Memory B cell (primary cell): ENCODE measurements at places on chromosomes 16 and 17.

DNA sequence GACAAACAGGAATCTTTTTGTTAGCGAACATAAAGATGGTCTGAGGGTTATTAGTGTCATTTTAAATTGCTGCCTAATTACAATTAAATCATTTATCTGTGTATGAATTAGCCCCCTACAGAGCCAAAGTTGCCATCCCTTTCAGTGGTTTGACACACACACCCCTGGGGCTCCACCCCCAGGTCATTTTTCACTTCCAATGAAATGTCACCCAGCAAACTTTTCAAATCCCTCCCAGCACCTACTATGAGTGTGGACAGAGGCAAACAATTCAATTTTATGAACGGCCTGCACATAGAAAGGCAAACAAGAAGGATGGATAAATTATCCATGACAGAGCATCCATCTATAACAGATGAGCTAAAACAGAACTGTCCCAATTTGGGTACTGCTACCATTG lies 2.4 kb downstream of the MYH10 start:
- H3K36me3 ChIP-seq, result no peaks in the 10 kb centered on the region
- H3K4me1 ChIP-seq, result peaks cover 11% of the 10 kb centered on the region
- peaks cover 28% of the 10 kb centered on the region for H3K27me3 ChIP-seq
- no peak overlapping the region for H3K27ac ChIP-seq
- no peak overlapping the region for H3K4me3 ChIP-seq

- no peaks in the 10 kb centered on the region for H3K27me3 ChIP-seq
- peaks cover 61% of the 10 kb centered on the region for H3K4me1 ChIP-seq
- no peak for DNase-seq
These were observed 12.2 kb downstream of the CCR7 start for GRCh38 chr17:40552806-40553693.

DNA sequence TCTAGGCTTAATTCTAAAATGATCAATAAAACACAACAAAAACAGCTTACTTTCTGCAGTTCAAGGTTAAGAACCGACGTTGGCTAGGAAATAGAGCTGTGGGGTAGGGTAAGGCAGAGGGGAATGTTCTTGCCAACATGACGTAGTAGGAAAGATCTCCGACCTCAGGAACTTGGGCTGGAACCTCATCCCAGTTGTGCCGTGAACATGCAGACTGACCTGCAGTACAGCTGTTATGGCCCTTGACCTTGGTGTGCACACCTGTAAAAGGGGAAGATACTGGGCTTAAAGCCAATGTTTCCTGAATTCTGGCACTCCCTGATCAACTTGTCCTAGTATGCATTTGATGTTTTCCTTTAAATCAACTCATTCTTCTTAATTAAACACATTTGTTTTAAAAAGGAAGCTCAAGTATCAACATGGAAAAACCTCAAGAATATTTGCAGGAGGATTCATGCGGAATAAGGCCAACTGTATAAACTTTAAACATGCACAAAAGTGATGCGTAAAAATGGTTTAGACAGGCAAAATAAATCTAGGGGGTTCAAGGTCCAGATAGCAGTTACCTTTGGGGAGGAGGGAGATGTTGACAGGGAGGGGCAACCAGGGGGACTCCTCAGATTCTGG lies 14.2 kb upstream of the SLC6A2 start:
- H3K27me3 ChIP-seq, result peaks cover 9% of the 10 kb centered on the region
- no peaks in the 10 kb centered on the region for H3K36me3 ChIP-seq
- H3K27ac ChIP-seq, result no peak overlapping the region

DNA sequence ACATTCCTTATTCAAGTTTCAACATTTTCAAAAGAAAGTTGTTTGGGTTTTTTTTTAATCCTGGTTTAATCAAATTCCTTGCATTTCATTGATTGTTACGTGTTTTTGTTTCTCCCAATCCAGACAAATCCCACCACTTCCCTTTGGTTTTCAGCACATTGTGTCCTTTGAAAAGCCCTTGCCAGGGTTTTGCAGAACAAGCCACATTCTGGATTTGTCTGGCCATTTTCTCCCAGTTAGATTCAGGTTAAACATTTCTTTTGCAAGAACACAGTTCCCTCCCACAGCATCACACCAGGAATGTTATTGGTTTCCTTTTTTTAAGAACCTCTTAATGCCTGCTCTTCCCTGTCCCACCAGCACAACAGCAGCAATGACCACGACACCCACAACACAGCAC lies 278.0 kb upstream of the SALL1 start:
- no peak overlapping the region for H3K4me3 ChIP-seq
- H3K4me1 ChIP-seq, result no peaks in the 10 kb centered on the region
- H3K27me3 ChIP-seq, result no peaks in the 10 kb centered on the region
- no peak for DNase-seq
- no peaks in the 10 kb centered on the region for H3K36me3 ChIP-seq

GRCh38 chr16:5075637-5076036 lies 4.0 kb downstream of the ALG1 start:
- H3K36me3 ChIP-seq, result peaks cover 11% of the 10 kb centered on the region
- no peak for DNase-seq
- peaks cover 29% of the 10 kb centered on the region for H3K4me1 ChIP-seq

- no peaks in the 10 kb centered on the region for H3K4me1 ChIP-seq
- peaks cover 9% of the 10 kb centered on the region for H3K27me3 ChIP-seq
- H3K27ac ChIP-seq, result no peak overlapping the region
- no peak overlapping the region for H3K4me3 ChIP-seq
- DNase-seq, result no peak
These were observed 152.1 kb upstream of the RPL38 start for GRCh38 chr17:74051348-74051747.

DNA sequence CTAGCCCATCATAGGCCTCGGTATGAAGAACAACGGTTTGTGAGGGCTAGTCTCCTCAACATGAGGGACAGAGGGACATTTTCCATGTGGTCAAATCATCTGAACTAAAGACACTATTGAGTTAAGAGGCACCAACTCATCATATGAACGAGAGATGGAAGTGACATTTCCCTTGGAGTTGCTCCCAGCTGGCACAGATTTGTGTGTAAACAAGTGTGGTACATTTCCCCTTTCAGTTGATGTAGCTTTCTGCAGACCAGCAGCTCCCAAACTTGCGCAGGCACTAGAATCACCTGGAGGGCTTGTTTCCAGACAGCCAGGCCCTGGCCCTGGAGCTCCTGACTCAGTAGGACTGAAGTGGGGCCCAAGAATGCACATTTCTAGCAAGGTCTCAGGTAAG lies 205.5 kb downstream of the PARN start:
- no peaks in the 10 kb centered on the region for H3K4me1 ChIP-seq
- H3K4me3 ChIP-seq, result no peak overlapping the region
- peaks cover 9% of the 10 kb centered on the region for H3K36me3 ChIP-seq

GRCh38 chr16:86929057-86929871 lies 350.9 kb downstream of the FOXL1 start:
- H3K4me3 ChIP-seq, result no peak overlapping the region
- H3K27me3 ChIP-seq, result peaks cover 13% of the 10 kb centered on the region
- H3K27ac ChIP-seq, result no peak overlapping the region
- peaks cover 3% of the 10 kb centered on the region for H3K4me1 ChIP-seq

- H3K4me1 ChIP-seq, result peaks cover 22% of the 10 kb centered on the region
- no peaks in the 10 kb centered on the region for H3K27me3 ChIP-seq
- no peak overlapping the region for H3K27ac ChIP-seq
- H3K4me3 ChIP-seq, result no peak overlapping the region
- no peak for DNase-seq
These were observed 242.0 kb downstream of the FTO start for GRCh38 chr16:53945996-53946395.

- H3K27me3 ChIP-seq, result no peaks in the 10 kb centered on the region
- peak within 1 kb of the TSS; percentile 98 for H3K27ac ChIP-seq
- DNase-seq, result peak; percentile 85
- peaks cover 30% of the 10 kb centered on the region for H3K4me1 ChIP-seq
These were observed at the start of gene SF3B3 for GRCh38 chr16:70523743-70524398. SF3B3 (plus strand) TSS chr16:70523816; CDS start chr16:70526657, 2,841 bp downstream.

DNA sequence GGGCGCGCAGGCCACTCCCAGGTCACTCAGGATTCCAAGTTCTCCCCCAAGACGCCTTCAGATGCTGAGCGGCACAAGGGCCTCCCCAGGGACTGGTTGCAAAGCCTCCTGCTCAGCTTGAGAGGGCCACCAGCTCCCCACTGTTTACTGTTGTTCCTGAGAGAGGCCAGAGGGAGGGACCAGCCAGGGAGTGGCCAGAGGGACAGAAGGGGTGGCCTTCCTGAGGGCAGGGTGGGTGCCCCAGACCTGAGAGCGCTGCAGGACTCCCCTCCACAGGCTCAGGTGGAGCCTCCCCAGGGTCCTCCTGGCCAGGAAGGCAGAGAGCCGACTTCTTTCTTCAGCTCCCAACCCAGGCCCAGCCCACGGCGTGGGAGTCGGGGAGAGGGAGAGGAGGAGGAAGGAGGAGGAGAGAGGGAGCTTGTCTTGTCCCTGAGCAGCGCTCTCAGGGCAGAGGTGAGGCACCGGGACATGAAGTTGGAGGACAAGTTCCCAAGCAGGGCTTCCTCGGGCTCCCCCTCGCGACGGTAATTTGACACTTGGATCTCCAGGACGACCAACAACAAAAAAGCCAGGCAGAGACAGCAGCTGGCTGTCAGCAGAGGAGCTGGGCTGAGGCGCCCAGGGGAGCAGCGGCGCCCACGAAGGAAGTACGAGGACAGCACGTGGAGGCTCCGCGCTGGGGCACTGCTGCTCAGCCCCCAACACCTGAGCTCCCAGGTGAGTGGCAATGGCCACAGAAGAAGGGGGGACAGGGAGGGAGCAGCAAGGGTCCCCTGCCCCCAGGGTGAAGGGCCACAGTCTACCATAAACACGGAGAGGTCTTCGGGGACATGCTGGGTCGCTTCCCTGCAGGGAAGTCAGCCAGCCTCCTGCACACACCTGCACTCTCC lies 497 bp downstream of the SMIM5 start:
- no peak overlapping the region for H3K4me3 ChIP-seq
- peaks cover 2% of the 10 kb centered on the region for H3K36me3 ChIP-seq
- H3K27ac ChIP-seq, result no peak overlapping the region
- H3K27me3 ChIP-seq, result no peaks in the 10 kb centered on the region
- DNase-seq, result peak; percentile 44

DNA sequence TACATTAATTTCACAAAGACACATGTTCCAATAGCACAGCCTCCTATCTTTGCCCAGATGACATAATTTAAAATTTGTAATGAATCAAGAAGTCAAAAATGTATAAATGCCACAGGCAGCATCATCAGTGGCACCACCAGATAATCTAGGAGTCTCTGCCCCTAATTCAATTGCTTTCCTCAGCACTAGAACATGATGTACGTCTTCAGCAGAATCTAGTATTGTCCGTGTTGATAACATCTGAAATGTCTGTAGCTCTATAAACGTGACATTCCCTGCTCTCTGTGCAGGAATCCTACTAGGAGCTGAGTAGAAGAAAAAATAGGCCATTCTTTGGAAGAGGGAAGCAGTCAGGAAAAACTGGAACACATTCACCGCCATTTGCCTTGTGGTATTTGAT lies 21.4 kb upstream of the SLC38A8 start:
- no peaks in the 10 kb centered on the region for H3K27me3 ChIP-seq
- H3K4me1 ChIP-seq, result no peaks in the 10 kb centered on the region
- no peak overlapping the region for H3K4me3 ChIP-seq
- H3K27ac ChIP-seq, result no peak overlapping the region

DNA sequence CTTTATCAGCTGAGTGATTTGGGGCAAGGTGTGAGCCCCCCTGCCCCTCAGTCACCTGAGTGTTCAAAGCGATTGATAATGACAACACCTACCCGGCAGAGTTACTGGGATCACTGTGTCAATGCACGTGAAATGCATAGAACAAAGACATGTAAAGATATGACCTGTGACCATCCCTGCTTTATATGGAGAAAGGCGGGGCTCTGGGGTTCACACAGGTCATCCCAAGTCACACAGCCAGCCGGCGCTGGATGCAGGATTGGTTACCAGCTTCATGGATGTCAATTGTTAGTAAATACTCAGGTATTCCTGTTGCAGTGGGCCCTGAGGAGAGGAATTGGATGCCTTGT lies 64.4 kb downstream of the CRISPLD2 start:
- no peak overlapping the region for H3K4me3 ChIP-seq
- peaks cover 35% of the 10 kb centered on the region for H3K27me3 ChIP-seq
- no peak overlapping the region for H3K27ac ChIP-seq
- no peak for DNase-seq
- peaks cover 5% of the 10 kb centered on the region for H3K4me1 ChIP-seq
- H3K36me3 ChIP-seq, result no peaks in the 10 kb centered on the region

DNA sequence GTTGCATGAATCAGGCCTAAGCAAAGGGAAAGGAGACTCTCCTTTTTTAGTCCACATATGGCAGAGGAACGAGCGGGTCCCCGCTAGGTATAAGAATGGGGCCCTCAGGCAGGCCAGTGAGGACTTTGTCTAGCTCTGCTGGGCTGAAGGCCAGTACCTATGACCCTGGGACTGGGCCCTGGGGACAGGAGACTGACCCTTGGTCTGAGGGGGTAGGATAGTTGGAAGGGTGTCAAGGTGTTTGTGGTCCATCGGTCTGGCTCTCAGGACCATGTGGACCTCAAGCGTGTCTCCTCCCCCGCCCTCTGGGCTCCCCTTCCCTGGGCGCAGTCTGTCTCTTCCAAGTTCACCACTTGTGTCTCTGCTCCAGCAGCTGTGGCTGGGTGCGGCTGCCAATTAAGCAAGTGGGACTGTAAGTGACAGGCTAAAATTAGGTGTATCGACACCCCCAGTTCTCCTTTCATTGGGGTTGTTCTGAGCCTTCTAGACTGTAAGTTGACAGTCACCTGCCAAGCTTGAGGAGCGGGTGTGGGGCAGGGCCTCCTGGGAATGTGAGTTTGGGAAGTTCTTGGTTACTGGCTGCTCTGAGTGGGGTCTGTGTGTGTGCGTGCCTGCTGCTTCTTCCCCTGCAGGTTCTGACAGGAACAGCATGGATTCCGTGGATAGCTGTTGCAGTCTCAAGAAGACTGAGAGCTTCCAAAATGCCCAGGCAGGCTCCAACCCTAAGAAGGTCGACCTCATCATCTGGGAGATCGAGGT lies 24.5 kb downstream of the AKAP1 start:
- peaks cover 19% of the 10 kb centered on the region for H3K36me3 ChIP-seq
- H3K27me3 ChIP-seq, result no peaks in the 10 kb centered on the region
- H3K27ac ChIP-seq, result no peak overlapping the region
- DNase-seq, result no peak
- no peak overlapping the region for H3K4me3 ChIP-seq
- H3K4me1 ChIP-seq, result peaks cover 5% of the 10 kb centered on the region

- H3K4me3 ChIP-seq, result peak within 1 kb of the TSS; percentile 83
- H3K27me3 ChIP-seq, result peaks cover 2% of the 10 kb centered on the region
- H3K27ac ChIP-seq, result peak within 1 kb of the TSS; percentile 76
- DNase-seq, result peak; percentile 47
- peaks cover 18% of the 10 kb centered on the region for H3K4me1 ChIP-seq
These were observed at the start of gene SLC16A5 for GRCh38 chr17:75087558-75088453. SLC16A5 (plus strand) TSS chr17:75087954; CDS start chr17:75093637, 5,683 bp downstream.
